ENCODE measurements at places on chromosomes 5 and 9.

- no peak for DNase-seq
Observed at GRCh38 chr9:15512204-15512603, 1.4 kb upstream of the PSIP1 start.

GRCh38 chr9:79902825-79903600, 331.2 kb downstream of the TLE4 start:
- no peak for DNase-seq

GRCh38 chr5:132270706-132271105, 13.2 kb downstream of the PDLIM4 start:
- DNase-seq, result no peak

DNA sequence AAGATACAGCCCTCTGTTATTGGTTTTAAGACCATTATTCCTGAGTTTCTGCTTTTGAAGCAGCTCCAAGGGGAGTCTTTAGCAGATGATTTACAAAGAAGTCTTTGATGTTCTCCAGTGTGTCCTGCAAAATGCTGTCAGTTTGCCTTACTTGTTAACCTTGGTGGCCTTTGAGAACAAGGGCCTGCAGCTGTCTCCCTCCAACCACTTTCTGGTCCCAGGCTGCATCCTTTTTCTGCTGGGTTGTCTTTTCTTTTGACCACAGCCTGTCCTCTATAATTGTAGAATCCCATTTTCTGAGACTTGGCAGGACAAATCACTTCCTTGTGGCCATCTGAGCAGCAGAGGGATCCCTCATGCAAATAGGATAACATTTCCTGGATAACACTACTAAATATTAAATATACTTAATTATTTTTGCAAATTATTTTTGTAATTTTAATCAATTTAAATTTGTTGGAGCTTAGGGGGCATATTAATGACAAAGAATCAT, 281.4 kb downstream of the DMRT2 start:
- DNase-seq, result no peak

GRCh38 chr9:99079542-99079941, 25.4 kb upstream of the TGFBR1 start:
- DNase-seq, result no peak

- no peak for DNase-seq
Observed at GRCh38 chr5:180198208-180198607, 10.8 kb downstream of the RASGEF1C start.

Measured in stimulated activated CD8-positive, alpha-beta memory T cell treated with anti-CD3 and anti-CD28 coated beads, Interleukin-4, amount 100 ng/mL, for 4 hours (primary cell).